ENCODE measurements at places on chromosomes 6 and 20. TPM values are rescaled to one million over a fixed set of nuclear protein-coding genes. Genes with fewer than 3 reads are reported as not detected.

DNA sequence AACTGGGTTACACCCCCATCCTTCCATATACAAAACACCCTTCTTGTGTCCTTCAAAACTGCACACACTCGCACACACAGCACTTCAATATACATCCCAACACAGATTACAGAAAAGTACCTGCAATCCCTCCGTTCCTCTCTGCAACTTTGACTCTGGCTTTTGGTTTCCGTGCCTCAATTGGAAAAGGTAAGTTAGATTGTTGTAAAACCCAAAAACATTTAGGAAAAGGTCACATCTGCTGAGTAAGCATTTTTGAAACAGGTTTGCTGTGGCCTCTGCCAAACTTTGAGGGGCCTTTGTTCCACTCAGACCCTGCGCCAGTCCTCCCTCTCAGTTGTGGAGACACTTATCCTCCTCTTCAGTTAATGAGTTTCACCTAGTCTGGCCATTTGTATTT lies 4.2 kb downstream of the NKX2-4 start:
- H3K4me1 ChIP-seq, result no peaks in the 10 kb centered on the region
- no peak for DNase-seq
- no peaks in the 10 kb centered on the region for H3K27me3 ChIP-seq
- no peak overlapping the region for H3K4me3 ChIP-seq
- H3K36me3 ChIP-seq, result no peaks in the 10 kb centered on the region
- H3K27ac ChIP-seq, result no peak overlapping the region

Gene GRM4
- total RNA-seq, result not detected

- H3K36me3 ChIP-seq, result no peaks in the 10 kb centered on the region
- peaks cover 4% of the 10 kb centered on the region for H3K4me1 ChIP-seq
- no peaks in the 10 kb centered on the region for H3K27me3 ChIP-seq
- DNase-seq, result no peak
Observed at GRCh38 chr6:165847407-165848085, 184.5 kb upstream of the PDE10A start.

Gene DDX43
- 0.78 TPM for total RNA-seq

Gene MCCD1
- not detected for total RNA-seq

Gene THBD
- total RNA-seq, result 54.0 TPM

Gene GMPR
- total RNA-seq, result 17.3 TPM

DNA sequence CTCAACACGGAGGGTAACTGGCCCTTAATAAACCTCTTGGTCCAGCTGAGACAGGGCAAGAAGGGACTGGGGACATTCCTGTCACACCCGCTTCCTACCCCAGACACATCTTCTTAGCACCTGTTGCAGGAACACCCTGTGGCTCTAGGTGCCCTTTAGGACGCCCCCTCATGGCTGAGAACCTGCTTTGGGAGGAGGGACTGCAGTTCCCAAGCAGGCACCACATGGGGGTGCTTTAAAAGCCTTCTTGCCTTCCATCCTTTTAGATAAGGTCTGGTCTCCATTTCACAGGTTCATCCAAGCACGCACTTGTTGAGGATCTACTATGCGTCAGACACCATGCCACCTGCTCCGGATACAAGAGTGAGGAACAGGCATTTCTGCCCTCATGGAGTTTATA lies 26.6 kb downstream of the NSFL1C start:
- DNase-seq, result no peak
- peaks cover 18% of the 10 kb centered on the region for H3K36me3 ChIP-seq
- H3K4me3 ChIP-seq, result no peak overlapping the region
- H3K27ac ChIP-seq, result no peak overlapping the region

Gene SPAG4
- 3.3 TPM for total RNA-seq

Gene CCDC170
- 1.4 TPM for total RNA-seq

Gene ADTRP
- total RNA-seq, result 1.2 TPM

DNA sequence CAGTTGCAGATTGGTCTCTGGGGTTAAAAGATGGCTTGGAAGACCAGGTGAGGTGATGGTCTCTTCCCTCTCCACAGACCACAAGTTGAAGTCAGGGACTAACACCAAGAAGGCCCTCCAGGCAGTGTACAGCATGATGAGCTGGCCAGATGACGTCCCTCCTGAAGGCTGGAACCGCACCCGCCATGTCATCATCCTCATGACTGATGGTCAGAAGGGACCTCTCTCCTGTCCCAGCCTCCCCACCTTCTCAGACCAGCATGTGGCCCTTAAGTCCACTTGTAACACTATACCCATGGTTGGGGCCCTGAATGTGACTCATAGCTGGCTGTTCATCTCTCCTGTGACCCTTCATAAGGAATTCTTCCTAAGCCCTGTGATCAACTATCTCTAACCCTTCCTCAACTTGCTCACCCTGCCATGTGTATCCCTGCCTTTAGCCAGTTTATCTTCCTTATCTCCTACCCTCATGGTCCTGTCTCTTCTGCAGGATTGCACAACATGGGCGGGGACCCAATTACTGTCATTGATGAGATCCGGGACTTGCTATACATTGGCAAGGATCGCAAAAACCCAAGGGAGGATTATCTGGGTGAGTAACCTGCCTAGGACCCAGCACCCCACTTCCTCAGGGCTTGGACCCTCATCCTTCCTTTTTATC lies 3.0 kb downstream of the CFB start:
- no peak overlapping the region for H3K27ac ChIP-seq
- DNase-seq, result peak; percentile 64
- no peaks in the 10 kb centered on the region for H3K27me3 ChIP-seq
- no peaks in the 10 kb centered on the region for H3K4me1 ChIP-seq
- H3K36me3 ChIP-seq, result peaks cover 4% of the 10 kb centered on the region
- no peak overlapping the region for H3K4me3 ChIP-seq

GRCh38 chr6:158633127-158633526 lies 11.4 kb downstream of the DYNLT1 start:
- no peaks in the 10 kb centered on the region for H3K36me3 ChIP-seq
- DNase-seq, result no peak
- H3K27me3 ChIP-seq, result no peaks in the 10 kb centered on the region
